Hepatocyte (in vitro differentiated cells): ENCODE measurements at places on chromosomes 13 and 19. TPM values are rescaled to one million over a fixed set of nuclear protein-coding genes. Genes with fewer than 3 reads are reported as not detected.

- DNase-seq, result no peak
These were observed 70.4 kb downstream of the DPY19L3 start for GRCh38 chr19:32476032-32476350.

DNA sequence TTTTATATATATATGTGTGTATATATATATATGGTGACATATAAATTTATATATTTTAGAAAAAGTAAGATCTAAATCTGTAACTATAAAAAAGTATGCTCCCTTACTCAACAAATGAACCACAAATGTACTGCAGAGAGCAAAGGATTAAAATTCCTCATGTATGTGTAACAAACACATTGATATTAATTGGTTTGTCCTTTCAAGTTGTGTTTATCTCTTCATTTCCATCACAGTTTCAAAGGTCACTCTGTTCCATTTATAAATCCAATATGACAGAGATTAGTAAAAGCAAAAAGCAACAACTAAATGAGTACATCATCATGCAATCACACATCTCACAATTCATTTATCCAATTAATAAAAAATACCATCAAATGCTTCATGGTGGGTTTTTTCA is 247.9 kb downstream of the DACH1 start:
- no peak for DNase-seq

GRCh38 chr19:32436692-32437091 is 31.1 kb downstream of the DPY19L3 start:
- no peak for DNase-seq

DNA sequence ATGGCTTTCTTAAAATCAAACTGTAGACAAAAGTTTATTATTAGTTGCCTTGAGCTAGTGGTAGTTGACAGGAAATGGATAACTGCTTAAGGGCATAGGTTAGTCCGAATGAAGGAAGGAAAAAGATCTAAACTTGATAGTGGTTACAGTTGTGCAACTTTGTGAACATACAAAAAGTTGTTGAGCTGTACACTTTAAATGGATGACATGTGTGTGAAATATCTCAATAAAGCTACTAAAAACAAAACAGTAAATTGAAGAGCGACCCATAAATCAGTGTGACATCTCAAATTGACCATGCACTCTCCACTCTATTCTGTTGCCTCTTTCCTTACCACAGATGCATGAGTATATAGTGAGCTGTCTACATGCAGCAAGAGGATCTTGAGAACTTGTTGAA is 1757.8 kb downstream of the PCDH9 start:
- DNase-seq, result no peak

DNA sequence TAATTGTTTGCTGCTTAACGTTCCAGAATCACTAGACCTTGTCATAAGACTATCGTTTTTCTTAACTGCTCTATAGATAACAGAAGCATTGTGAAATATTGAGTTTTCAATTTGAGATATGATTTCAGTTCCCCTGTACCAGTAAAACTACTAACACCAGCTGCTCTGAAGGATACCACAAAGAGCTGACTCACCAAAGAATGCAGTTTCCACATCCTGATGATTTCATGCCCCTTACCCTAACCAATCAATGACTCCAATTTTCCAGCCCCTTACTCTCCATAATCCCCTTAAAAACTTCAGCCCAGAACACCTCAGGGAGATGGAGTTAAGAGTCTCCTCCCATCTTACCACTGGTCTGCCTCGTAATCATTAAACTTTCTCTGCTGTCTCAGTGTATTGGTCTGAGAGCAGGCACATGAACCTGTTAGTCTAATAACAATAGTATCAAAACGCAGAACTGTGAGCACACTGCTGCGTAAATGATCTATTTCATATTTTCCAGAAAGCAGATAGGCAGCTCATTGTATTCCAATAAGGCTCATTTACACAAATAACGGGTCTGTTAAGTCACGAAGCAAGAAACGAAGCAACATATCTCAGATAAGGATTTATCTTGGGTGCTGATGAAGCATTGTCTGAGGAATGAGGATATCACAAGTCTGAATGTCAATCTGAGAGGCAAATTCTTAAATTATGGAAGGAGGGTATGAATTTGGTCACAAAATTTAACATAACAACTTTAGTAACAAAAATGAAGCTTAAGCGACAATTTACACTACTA is 14.1 kb upstream of the CCNA1 start:
- no peak for DNase-seq

DNA sequence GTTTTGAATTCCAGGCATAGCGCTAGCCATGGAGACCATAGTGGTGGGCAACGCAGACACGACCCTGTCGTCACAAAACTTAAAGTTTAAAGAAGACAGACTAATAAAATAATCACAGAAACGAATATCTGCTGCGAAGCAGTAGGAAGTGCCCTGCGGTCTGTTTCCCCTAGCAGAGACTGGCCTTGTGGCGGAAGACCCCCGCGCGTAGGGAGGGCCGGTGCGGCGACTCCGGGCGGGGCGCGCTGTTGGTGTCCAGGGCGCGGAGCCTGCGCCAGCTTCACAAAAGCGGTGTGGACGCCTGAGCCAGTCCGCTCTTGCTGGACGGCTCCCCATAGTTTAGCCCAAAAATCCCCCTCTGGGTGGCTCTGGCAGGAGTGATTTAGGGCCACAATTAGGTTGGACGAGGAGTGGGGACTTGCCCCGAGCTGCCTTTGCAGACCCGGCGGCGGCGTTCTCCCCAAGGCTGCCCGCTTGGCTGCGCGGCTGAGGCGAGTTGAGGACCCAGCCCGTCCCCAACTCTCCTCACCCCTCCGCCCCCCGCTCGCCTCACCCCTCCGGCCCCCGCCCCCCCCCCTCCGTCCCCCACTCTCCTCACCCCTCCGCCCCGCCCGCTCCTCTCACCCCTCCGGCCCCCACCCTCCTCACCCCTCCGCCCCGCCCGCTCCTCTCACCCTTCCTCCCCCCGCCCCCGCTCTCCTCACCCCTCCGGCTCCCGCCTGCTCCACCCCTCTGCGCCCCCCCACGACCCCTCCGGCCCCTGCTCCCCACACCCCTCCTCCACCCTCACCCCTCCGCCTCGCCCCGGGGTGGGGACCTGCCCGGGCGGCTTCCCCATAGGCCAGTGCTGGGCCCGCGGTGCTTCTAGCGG is 14.2 kb upstream of the LATS2 start:
- DNase-seq, result peak; percentile 59

DNA sequence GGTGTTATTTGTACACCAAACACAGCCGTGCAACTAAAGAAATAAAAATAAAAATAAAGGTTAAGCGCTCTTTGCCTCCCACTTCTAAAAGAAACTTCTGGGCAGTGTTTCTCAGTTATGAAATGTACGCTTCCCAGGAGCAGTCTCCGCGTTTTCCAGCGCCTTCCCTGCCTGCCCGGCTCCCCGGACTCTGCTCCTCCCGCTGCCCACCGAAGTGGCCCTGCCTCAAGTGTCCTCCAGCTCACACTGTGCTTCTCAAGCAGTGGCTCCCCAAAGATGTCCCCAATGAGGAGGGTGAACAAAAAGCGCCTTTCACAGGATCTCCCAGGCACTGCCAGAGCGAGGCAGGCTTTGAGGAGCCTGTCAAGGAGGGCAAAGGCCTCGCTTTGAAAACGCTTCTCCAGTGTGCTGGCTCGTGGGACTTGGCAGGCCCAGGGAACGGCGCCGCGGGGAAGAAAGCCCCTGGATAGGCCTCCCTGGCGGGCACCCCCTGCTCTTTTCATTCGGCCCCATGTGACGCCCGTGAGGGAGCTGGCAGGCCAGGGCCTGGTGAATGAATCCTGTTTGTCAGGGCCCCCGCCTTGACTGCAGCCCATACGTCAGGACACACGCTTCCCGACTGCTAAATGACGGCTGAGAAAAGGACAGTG is 187.1 kb downstream of the FOXO1 start:
- no peak for DNase-seq

Gene ERICH4
- 1.1 and 4.3 TPM in 2 replicates for polyA plus RNA-seq

Gene CGB1
- 0.52 TPM in 1 of 2 replicates, not detected in the other for polyA plus RNA-seq
